ENCODE measurements at places on chromosomes 11 and 22. TPM values are rescaled to one million over a fixed set of nuclear protein-coding genes. Genes with fewer than 3 reads are reported as not detected.

Gene HORMAD2
- total RNA-seq = not detected

Gene DLG2
- total RNA-seq = 13.7 TPM

Gene MICALL1
- total RNA-seq = 18.8 TPM

Gene DDI1
- total RNA-seq = not detected

Gene ADORA2A
- total RNA-seq = 2.7 TPM

Gene ELFN2
- 0.30 TPM for total RNA-seq

Gene DEUP1
- 0.59 TPM for total RNA-seq

Gene SPDYC
- total RNA-seq = not detected

Gene CCDC116
- 0.20 TPM for total RNA-seq

Gene TPP1
- 29.9 TPM for total RNA-seq

Gene FOLR1
- total RNA-seq = 0.69 TPM

Gene MRGPRX3
- total RNA-seq = not detected

Gene SCGB1D2
- not detected for total RNA-seq

Gene CD6
- 0.39 TPM for total RNA-seq

Gene OR52I1
- total RNA-seq = not detected

Gene AMOTL1
- 80.7 TPM for total RNA-seq

Gene APBB1
- total RNA-seq = 16.5 TPM

Gene OR9G4
- total RNA-seq = not detected

Gene NAALAD2
- total RNA-seq = 11.4 TPM

Gene SPINDOC
- 5.3 TPM for total RNA-seq

Gene ARVCF
- 15.1 TPM for total RNA-seq

Gene NCF4
- 10.2 TPM for total RNA-seq

Gene PTPMT1
- total RNA-seq = 26.9 TPM

Gene CBLIF
- total RNA-seq = not detected

Gene KCNC1
- 0.30 TPM for total RNA-seq

Gene MYBPC3
- total RNA-seq = 0.30 TPM

Gene PACS1
- 31.0 TPM for total RNA-seq

Gene IGF2
- 467 TPM for total RNA-seq

Gene OR8D4
- total RNA-seq = 0.30 TPM

Gene ASRGL1
- 1.5 TPM for total RNA-seq

Gene PIWIL4
- total RNA-seq = 6.2 TPM

Gene ACTN3
- 13.5 TPM for total RNA-seq

Gene ST13
- total RNA-seq = 163 TPM

Gene FAM111B
- 10.3 TPM for total RNA-seq

Gene TMEM109
- total RNA-seq = 46.7 TPM

Gene PDE3B
- total RNA-seq = 16.1 TPM

Gene ARHGEF17
- total RNA-seq = 20.9 TPM

Gene OR5A1
- total RNA-seq = not detected

Gene PKNOX2
- 4.0 TPM for total RNA-seq

Gene CST6
- total RNA-seq = 279 TPM

Gene SERGEF
- total RNA-seq = 14.6 TPM

Gene PYGM
- total RNA-seq = 45.7 TPM

Gene C11orf91
- not detected for total RNA-seq

Gene TMEM45B
- total RNA-seq = 7.6 TPM

Gene FOLR2
- 25.7 TPM for total RNA-seq

Gene OR51L1
- not detected for total RNA-seq

Gene DRAP1
- total RNA-seq = 55.1 TPM

Gene ZNF280B
- total RNA-seq = 0.59 TPM

Gene RIBC2
- 2.1 TPM for total RNA-seq

Gene DRICH1
- 0.39 TPM for total RNA-seq

Gene P2RX3
- total RNA-seq = 0.30 TPM

Gene C1QTNF5
- total RNA-seq = 14.4 TPM

Gene RFPL3
- total RNA-seq = not detected

Gene NEAT1
- total RNA-seq = 308 TPM

Gene LDHAL6A
- not detected for total RNA-seq

Gene CRYAB
- 43.2 TPM for total RNA-seq

Gene MYEOV
- total RNA-seq = 4.2 TPM

Gene RCOR2
- 2.1 TPM for total RNA-seq

Gene LARGE1
- 16.4 TPM for total RNA-seq
